ENCODE measurements at places on chromosomes 11 and 22.

DNA sequence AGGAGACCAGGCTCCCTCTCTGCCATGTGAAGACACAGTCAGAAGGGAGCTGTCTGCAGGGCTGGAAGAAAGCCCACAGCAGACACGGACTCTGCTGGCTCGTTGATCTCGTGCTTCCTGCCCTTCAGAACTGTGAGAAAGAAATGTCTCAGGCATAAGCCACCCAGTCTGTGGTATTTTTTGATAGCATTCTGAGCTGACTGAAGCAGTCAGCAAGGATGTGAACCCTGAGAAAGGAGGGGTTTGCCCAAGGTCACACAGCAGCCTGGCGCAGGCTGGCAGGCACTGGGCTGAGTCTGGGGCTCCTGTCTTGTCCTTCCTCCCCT lies 255.1 kb upstream of the B3GAT1 start:
- no peak for DNase-seq

DNA sequence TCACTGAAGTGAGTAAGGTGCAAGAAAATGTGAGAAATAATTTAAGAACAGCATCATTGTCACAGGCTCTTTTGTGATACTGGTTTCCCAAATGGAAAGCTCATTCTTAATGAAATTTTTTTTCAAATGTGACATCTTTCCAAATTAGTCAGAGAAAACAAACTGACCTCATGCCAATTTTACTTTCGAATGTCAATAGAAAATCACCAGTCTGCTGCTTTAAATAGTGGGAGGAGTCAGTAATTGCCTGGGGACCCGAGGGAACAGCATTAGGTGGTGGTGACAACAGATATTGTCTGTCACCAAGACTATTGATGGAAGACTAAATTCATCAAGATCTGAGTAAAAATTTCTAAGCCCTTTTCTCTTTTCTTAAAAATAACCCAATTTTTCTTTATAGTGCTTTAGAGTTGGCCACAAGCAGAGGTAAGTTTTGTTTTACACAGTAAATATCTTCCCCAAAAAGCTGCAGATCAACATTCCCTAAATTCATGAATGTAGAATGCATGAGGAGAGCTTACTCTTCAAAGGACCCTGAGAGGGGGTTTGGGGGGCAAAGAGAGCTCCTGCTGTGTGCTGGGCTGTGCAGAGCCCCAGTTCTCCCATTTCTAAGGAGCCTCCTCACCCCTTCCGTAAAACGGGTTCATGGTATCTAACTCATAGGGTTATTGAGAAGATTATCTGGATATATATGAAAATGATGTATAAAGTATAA lies 95.1 kb downstream of the PIWIL4 start:
- no peak for DNase-seq

DNA sequence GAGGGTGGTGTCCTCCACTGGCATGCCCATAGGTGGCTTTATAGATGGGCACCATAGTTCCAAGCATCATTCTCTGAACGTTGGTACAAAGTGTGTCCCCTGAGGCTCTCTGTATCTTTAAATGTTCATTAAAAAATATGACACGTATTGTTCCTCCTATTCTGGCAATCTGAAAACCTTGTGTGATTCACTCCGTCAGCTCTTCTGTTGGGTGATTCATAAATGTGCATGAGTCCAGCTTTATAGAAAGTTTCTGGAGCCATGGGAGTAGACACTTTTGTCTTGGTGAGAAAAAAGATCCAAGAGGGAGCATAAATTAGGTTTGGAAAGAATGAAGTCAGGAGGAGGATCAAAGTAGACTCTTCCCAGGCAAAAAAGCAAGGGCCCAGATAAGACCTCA lies 728.8 kb downstream of the NELL1 start:
- DNase-seq = no peak

GRCh38 chr11:65489706-65490320 lies 9.0 kb upstream of the MALAT1 start:
- no peak for DNase-seq

- peak; percentile 13 for DNase-seq
Observed at GRCh38 chr11:95147364-95147905, 57.8 kb downstream of the ENDOD1 start.

GRCh38 chr11:86637988-86638387 lies 34.4 kb downstream of the ME3 start:
- no peak for DNase-seq

- DNase-seq = peak; percentile 87
Observed at GRCh38 chr11:116732271-116733042, 40.3 kb downstream of the BUD13 start.

DNA sequence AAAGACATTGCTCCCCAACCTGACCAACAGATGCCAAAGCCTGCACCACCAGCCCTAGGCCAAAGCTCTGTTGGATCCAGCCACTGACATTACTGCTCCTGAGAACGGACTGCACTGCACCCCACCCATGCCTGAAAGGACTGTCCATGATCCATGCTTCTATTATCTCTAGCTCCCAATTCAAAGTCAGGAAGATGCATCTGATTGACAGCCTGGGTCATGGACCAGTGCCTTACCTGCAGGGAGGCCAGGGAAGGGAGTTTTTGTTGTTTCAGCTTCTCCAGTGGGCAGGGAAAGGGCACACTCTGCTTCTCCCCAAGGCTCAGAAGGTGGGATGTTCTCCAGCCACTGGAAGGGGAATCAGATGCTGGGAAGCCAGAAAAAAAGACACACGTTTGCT lies 4.8 kb upstream of the PRDM11 start:
- DNase-seq = no peak

GRCh38 chr22:43449205-43449830 lies 37.5 kb downstream of the MPPED1 start:
- DNase-seq = no peak

DNA sequence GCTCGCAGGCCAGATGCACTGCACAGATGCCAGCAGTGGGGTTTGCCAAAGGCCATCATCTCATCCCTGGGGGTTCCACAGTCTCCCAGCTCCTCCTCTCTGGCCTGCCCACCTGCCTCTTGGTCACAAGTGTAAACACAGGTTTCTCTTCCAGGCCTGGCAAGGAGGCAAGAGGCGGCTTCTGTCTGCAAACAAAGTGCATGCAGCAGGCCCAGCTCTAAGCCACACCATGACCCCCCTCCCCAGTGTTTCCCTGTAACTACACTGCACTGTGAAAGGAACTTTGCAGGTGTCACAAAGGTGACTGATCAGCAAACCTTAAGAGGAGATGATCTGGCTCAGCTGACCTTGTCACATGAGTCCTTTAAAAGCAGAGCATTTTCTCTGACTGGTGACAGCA lies 26.2 kb upstream of the SHISAL1 start:
- no peak for DNase-seq

DNA sequence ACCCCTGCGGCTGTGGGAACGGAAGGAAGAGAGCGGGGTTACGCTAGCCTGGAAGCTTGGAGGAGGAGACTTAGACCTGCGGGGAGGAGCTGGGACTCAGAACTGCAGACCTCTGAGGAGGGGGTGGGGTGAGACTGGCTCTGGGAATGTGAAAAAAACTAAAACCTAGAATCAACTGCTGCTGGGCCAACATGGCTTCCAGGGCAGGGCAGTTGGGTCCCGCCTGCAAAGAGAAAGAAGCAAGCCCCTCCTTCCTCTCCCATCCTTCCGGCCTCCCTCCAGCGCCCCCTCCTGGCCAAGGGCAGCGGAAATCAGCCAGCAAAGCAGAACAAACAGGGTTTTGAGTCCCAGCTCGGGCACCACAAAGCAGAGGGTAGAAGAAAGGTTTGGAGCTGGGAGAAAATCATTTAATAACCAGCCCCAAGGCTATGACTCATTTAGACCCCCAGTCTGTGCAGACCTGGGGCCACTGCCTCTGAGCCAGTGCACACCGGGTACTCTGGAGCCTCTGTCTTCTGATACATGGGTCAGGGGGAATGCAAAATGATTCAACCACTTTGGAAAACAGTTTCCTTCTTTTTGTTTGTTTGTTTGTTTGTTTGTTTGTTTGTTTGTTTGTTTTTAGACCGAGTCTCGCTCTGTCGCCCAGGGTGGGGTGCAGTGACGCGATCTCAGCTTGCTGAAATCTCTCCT lies 7.3 kb upstream of the NCF4 start:
- peak; percentile 56 for DNase-seq

- DNase-seq = no peak
Observed at GRCh38 chr11:9803685-9804418, 140.0 kb downstream of the SWAP70 start.

GRCh38 chr11:35334385-35335090 lies 84.8 kb downstream of the SLC1A2 start:
- no peak for DNase-seq

DNA sequence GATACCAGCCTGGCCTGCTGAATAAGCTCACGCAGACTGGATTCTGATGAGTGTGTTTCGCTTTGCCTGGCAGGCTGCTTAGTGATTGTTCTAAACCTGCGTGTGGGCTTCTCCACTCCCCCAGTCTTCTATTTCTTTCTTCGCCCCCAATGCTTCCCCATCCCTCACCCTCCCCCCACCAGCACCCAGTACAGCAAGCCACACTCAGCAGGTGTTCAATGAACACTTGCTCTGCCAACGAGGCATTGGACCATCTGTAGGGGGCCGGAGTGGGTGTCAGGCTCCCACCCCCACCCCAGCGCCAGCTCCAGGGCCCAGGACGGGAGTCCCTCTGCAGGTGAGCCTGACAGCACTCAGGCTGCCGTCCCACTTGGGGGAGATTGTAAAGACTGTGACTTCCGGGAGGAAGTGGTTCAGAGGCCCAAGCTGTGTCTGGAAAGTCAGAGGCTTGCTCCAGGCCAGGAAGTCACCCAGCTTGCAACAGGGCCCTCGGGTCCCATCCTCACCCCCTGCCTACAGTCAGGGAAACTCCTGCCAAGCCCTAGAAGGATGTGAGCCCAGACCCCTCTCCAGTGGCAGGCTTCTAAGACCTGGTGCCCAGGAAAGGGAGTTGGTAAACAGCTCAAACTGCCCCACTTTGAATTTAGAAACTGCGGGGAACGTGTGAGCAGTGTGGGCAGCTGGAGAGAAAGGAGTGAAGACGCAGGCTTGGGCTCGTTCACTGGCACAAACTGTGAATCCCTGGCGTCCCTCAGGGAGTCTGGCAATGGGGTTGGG lies 66.3 kb upstream of the PRDM11 start:
- DNase-seq = no peak

DNA sequence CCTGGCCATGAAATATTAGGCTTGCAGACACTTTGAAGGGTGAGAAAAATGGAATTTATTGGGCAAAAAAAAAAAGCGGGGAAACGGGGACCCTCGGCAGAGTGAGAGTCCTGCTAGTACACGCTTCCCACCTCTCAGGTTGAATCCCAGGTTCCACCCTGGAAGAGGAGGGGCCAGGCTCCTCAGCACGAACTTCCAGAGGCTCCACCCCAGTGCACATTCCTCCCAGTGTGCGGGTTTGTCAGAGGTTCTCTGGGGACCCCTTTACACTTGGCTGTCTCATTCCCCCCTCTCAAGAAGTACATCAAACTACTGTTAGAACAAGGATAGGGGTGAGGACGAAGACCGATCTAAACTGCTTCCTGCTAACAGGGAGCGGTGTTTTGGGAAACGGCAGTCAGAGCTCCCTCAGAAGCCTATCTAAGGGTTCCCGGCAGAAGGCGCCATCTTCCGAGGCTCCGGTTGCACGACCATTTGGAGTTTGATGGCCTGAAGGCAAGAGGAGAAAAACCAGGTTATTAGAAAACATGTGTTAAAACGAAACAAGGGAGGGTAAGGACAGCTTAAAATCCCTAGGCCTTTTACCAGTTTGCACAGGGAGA lies 27.5 kb downstream of the FOLR3 start:
- DNase-seq = no peak

DNA sequence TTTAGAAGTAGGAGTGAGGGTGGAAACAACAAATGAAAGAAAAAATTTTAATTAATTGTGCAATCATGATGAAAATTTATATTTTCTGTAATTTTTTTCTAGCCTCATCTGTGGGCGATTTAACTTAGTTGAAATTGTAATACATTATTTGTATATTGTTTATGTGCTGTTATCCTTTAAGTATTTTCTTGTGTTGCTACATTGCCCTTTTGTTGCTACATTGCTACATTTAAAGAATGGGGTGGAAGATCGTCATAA lies 106.2 kb upstream of the OR4B1 start:
- DNase-seq = no peak

DNA sequence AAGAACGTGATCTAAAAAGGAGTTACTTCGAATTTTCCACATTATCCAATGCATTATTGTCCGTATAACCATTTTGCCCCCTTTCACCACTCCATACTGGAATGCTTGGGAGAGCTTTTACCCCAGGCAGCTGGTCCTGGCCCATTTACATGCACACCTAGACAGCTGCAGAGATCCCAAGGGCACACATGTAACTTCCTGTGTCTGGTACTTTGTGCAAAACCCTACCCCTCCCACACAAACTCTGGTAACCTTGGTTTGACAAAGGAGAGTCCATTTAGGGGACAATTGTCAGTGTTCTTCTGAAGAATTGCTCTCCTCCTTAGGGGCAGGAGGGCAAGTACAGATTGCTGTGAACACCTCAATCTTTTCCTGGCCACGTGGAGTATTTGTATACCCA lies 57.3 kb upstream of the SORL1 start:
- DNase-seq = no peak

GRCh38 chr22:43825651-43826050 lies 13.5 kb upstream of the EFCAB6 start:
- no peak for DNase-seq

DNA sequence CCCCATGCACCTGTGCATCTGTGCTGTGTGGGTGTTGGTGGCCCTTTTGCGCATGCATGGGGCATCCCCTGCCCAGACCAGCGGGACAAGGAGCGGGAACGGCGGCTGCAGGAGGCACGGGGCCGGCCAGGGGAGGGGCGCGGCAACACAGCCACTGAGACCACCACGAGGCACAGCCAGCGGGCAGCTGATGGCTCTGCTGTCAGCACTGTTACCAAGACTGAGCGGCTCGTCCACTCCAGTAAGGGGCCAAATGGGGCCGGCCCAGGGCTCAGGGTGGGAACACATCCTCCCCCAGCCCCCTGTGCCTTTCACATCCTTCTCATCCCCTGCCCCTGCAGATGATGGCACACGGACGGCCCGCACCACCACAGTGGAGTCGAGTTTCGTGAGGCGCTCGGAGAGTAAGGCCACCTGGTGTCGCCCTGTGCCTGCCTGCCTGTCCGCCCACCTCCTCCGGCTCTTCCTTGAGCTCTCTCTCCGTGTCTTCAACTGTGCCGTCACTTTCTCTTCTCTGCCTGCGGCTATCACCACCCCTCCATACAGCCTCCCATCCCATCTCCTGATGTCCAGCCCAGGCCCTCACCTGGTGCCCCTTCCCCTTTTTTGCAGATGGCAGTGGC lies 10.6 kb downstream of the SELENOM start:
- no peak for DNase-seq

DNA sequence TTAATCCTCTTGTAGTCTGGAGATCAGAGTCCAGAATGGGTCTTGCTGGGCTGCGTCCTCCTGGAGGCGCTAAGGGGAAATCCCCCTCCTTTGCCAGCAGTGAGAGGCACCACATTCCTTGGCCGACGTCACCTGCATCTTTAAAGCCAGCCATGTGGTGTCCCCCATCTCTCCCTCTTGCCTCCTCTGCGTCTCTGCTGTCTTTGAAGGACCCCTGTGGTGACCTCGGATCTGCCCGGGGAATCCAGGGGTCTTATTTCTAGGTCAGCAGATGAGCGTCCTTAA lies 27.2 kb upstream of the PARVB start:
- DNase-seq = no peak
